CMK (cell line): ENCODE measurements at places on chromosomes 4 and X.
A peak's percentile ranks its signal among the peaks of the same experiment; 100 is the strongest.

DNA sequence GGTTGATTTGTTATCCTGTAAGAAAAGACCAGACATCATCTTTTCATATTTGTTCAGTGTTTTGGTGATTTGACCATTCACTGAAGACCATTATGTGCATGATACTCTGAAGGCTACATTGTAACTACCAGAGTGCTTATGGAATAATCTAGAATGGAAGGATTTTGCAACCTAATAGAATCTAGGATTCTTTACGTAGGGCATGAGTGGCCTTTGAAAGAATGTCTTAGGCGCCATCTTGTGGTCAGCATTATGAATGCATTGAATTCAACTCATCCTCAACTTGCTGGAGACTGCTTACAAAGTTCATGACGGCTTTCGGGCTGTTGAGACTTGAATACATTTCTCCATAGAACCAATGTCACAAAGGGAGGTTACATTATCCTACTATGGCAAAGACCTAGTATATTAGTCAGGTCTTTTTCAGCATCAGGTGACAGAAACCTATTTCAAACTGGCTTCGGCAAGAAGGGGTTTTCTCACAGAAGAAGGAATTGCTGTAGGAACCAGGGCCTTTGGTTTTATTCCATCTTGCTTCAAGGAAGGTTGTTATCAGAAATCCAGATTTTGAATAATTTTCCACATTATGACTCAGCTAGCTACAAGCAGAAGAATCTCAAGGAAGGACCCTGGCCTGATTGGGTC lies 104.1 kb downstream of the GPAT3 start:
- DNase-seq = peak; percentile 48

GRCh38 chrX:404656-405055 lies 17.9 kb upstream of the PPP2R3B start:
- no peak for DNase-seq

- DNase-seq = no peak
Measured at GRCh38 chr4:164304101-164304639, 449.8 kb upstream of the SMIM31 start.

- DNase-seq = no peak
Measured at GRCh38 chr4:99651811-99652485, 5.7 kb downstream of the C4orf54 start.

GRCh38 chr4:16544251-16544721 lies 318.0 kb upstream of the TAPT1 start:
- DNase-seq = no peak

GRCh38 chr4:51930557-51930956 lies 87.6 kb downstream of the DCUN1D4 start:
- DNase-seq = no peak

GRCh38 chrX:111052478-111052877 lies 43.5 kb upstream of the PAK3 start:
- DNase-seq = no peak

- no peak for DNase-seq
Measured at GRCh38 chr4:180512801-180513475, 1730.3 kb upstream of the TENM3 start.

- DNase-seq = no peak
Measured at GRCh38 chr4:76606645-76607265, 171.7 kb downstream of the SHROOM3 start.

DNA sequence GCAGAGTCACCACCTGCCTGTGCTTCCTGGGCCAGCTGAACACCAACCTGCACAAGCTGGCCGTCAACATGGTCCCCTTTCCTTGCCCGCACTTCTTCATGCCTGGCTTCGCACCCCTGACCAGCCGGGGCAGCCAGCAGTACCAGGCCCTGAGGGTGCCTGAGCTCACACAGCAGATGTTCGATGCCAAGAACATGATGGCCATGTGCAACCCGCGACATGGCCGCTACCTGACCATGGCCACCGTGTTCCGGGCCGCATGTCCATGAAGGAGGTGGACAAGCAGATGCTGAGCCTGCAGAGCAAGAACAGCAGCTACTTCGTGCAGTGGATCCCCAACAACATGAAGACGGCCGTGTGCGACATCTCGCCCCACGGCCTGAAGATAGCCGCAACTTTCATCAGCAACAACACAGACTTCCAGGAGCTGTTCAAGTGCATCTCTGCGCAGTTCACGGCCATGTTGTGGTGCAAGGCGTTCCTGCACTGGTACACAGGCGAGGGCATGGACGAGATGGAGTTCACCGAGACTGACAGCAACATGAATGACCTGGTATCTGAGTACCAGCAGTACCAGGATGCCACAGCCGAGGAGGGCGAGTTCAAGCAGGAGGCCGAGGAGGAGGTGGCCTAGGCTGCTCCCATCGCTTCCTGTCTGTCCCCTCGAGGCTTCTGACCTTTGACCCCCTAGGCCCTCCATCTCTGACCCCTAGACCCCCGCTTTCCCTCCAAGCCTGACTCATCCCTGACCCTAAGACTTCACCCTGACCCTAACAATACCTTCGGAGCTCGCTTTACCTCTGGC lies 170.3 kb downstream of the THOC2 start:
- DNase-seq = no peak

DNA sequence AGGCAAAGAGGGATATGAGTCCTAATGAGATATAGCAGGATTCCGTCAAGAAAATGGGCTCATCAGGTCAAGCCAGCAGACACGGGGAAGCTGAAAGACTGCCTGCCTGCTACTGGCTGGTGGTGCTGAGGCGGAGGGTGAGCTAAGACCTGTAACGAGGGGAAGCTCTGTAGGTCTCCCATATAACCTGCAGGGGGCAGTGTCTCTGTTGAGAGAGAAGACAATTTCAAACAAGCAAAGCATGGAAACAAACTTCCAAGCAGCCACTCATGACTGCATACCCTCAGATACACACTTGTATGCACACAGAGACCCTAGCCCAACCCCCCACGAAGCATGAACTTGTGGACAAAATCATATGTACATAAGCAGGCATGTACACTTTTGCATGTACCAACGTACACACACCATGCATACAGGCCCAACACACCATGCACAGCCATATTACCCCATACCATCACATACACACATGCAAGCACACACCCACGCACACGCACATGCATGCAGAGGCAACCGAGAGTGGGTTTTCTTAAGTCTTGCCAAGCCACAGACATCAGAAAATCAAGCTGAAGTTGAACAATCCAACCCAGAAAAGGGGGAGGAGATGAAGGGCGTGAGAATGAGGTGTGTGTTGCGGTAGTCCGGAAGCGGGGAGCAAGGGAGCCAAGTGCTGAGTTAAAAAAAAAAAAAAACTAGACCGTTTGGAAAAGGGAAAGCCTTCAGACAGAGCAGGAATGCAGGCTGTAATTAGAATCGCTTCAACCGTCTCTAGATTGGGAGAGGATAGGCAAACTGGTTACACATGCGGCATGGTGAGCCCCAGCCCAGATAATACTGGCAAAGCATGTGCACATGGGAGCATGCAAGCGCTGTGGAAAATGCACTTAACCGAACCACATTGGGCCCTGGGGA lies 71.0 kb downstream of the PJA1 start:
- peak; percentile 24 for DNase-seq

DNA sequence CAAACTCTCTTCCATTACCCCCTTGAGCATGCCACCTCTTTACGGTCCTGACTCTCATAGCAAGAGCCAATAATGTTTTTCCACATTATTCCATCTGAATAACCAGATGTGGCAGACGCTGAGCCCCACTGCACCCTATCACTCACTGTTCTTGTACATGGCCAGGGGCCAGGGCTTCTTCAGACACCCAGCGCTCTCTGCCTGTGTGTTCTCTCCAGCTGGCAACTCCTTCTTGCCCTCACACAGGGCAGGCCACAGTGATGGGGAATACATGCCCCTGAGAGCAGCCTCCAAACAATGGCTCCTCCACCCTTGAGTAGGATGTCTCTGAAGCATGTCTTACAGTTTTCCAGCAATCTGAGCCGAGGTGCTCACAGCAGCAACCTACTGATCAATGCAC lies 50.8 kb upstream of the STIM2 start:
- no peak for DNase-seq

DNA sequence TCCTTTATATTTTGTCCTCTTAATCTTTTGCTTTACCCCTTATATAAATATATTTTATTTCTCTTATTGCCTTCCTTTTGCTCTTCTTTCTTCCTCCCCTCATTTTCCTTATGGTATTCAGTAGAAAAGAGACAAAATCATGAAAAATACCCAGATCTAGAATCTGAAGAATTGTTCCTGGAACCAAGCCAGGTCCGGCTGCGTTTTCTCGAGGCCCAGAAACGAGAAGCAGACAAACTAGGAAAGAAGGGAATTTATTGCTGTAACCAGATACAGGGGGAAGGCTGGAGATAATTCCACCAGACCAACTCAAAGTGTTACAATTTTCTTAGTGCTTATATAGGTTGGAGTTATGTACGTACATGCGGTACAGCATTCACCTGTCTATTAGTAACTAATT lies 328.7 kb downstream of the GABRG1 start:
- DNase-seq = no peak

DNA sequence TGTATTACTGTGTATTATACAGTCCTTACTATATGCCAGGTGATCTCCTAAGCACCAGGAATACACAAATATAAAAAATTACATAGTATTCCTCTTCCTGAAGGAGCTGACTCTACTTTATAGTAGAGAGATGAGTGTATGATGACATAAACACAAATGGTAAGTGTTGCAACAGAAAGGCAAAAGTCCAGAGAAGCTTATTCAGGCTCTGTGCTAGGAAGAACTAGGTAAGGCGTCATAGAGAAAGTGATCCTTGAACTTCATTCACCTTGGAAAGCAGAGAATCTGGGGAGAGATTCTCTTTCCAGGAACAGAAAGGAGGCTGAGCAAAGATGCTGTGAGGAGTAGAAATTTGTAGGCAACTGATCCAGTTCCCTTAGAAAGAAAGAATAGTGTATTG lies 115.0 kb upstream of the KCNIP4 start:
- no peak for DNase-seq

DNA sequence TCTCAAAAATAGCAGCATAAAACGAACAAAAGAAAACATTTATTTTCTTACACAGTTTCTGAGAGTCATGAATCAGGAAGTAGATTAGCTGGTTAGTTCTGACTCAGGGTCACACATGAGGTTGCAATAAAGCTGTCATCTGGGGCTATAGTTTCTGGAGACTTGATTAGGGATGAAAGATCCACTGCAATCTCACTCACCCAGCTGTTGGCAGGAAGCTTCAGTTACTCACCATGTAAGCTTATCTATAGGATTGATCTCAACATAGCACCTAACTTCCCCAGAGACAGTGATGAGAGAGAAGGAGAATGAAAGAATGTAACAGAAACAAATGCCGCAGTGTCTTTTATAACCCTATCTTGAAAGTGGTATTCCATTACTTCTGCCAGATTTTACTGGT lies 435.5 kb downstream of the GABRG1 start:
- DNase-seq = no peak

DNA sequence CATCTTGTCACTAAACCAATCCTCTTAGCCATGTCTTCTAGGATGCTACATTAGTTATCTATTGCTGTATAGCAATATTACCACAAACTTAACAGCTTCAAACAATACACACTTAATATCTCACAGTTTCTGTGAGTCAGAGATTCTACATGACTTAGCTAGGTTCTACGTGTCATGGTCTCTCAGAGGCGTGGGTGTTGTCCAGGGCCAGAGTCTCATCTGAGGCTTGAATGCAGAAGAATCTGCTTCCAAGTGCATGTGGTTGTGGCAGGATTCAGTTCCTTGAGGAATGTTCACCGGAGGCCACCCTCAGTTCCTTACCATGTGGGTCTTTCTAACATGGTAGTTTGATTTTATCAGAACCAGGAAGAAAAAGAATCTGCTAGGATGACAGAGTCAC lies 26.4 kb downstream of the PPP1R2C start:
- no peak for DNase-seq

DNA sequence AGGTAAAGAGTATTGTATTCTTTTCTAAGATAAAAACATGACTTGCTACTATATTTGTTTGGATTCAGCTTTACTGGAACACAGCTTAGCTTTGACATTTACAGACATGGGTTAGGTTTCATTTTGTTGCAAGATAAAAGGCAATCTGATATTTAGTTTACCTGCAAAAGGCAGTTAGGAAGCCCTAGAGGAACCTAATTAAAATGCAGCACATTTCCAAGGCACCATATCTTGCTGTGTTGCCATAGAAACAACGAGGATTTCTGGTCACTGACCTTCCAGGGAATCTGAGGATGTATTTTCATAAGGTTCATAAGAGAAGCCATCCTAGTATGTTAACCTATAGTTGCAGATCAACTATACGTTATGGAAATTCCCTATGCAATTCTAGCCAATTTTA lies 116.0 kb downstream of the SNCA start:
- DNase-seq = no peak

DNA sequence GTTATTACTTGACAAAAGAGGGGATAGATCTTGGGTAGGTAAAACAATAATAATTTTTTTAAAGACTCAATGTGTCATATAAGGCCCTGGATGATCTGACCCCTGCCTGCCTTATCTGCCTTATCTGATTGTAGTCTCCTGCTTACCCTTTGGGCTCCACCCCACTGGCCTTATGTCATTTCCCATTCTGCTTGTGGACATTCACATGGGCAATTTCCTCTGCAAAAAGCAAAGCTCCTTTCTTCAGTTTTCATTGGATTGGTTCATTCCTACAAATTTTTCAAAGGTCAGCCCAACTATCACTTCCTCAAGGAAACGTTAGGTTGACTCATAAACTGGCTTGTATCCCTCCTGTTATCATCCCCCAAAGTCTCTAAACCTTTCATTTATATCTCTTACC lies 15.7 kb upstream of the TET2 start:
- no peak for DNase-seq

DNA sequence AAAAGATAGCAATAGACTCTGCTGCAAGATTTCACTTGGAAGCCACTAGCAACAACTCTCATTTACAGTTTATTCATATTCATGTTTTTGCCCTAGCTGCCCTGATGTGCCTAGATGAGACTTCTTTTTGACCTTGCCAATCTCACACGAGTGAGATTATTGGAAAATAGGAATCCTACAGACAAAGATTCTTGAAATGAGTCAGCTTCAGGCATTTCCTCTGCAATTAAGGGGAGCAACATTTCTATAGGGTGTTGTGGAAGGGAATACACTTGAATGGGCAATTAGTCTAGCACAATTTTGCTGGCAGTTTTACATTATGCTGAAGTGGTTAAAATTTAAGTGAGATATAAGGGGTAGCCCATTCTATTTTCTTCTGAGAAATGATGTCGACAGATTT lies 217.0 kb upstream of the FAT4 start:
- DNase-seq = no peak

DNA sequence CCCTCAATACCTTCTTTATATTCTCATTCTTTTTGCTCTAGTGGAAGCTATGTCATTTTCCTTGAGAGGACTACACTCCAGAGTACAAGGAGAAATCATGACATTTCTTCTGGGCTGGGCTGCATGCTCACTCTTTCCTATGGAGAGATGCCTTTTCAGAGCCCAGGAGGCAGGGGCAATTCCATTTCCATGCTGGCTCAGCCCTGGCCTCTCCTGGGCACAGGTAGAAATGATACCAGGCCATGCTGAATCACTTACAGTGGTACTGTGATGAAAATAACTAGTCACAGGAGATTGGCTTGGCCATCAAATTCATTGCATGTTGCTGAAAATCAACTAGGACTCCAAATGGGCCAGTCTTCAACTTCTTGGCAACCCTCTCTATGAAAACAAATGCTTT lies 34.0 kb upstream of the PPARGC1A start:
- no peak for DNase-seq

GRCh38 chrX:21838937-21839333 lies 482 bp upstream of the MBTPS2 start:
- DNase-seq = no peak

GRCh38 chrX:115311601-115312001 lies 22.1 kb downstream of the LUZP4 start:
- no peak for DNase-seq

GRCh38 chr4:20512985-20513384 lies 187.3 kb upstream of the PACRGL start:
- DNase-seq = no peak
